ENCODE measurements at places on chromosomes 2 and 18.

GRCh38 chr2:121567957-121568409 lies 37.3 kb downstream of the RNU4ATAC start:
- DNase-seq = no peak

DNA sequence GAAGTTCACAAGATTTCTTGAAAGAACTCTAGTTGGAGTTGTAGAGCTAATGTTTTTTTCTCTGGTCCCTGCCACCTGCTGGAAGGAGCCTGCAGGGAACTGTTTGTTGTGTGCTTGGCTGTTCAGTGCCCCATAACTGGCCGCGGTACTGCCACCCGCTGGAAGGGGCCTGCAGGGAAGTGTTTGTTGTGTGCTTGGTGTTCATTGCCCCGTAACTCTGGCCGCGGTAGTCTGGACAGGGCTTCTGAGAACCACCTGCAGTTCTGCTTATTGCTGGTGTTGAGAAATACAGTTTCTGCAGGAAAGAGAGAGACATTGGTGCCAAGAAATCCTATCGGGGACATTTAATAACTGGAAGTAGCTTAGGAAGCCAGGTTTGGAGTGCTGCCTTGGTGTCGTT lies 58.1 kb downstream of the AGAP1 start:
- DNase-seq = no peak

- DNase-seq = no peak
Observed at GRCh38 chr2:72539071-72539552, 286.7 kb downstream of the EXOC6B start.

DNA sequence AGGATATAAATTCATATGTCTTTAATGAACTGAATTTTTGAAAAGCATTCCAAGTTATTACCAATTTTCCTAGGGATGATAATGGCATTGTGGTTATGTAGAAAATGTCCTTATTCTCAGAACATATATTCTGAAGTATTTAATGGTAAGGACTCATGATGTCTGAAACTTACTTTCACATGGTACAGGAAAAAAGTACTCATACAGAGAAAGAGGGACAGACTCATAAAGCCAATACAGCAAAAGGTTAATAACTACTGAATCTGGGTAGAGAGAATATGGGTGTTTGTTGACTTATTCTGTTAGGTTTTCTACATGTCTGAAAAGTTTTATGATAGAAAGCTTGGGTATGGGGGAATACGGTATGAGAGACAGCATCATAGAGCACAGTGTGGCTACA lies 84.3 kb upstream of the SERTAD2 start:
- DNase-seq = no peak

GRCh38 chr18:65750389-65751154 lies at the start of gene CDH7:
Gene CDH7, plus strand, starts transcription at chr18:65751012. Its CDS starts 11,831 bp downstream, at chr18:65762843.
- DNase-seq = no peak

Data from stimulated activated CD8-positive, alpha-beta memory T cell treated with anti-CD3 and anti-CD28 coated beads, Interleukin-7, amount 100 ng/mL, for 1 hour (primary cell).